CD4-positive, alpha-beta T cell treated with Interleukin-12 subunit alpha and Interleukin-12 subunit beta, for 1 hour (primary cell): ENCODE measurements at places on chromosomes 7 and 10.

DNA sequence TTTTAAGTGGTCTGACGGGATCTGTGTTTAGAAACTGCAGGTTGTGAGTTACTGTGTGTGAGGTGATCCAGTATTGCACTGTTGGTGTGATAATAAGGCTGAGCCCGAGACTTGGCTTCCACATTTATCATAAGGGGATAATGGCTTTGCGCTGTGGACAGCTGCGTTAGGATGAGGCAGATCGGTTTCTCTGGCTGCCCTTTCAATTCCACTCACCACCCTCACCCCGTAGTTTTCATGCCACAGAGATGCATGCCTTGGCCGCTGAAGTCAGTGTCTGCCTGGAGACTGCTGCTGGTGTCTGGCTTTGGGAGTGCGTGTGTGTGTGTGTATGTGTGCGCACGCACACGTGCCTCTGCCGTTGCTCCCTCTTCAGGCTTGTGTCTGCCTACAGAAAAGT, 273.0 kb downstream of the CCDC3 start:
- no peak for DNase-seq

- no peak for DNase-seq
Observed at GRCh38 chr10:26516540-26517101, 78.5 kb downstream of the APBB1IP start.

GRCh38 chr7:24871770-24872169, 108.2 kb downstream of the OSBPL3 start:
- no peak for DNase-seq

DNA sequence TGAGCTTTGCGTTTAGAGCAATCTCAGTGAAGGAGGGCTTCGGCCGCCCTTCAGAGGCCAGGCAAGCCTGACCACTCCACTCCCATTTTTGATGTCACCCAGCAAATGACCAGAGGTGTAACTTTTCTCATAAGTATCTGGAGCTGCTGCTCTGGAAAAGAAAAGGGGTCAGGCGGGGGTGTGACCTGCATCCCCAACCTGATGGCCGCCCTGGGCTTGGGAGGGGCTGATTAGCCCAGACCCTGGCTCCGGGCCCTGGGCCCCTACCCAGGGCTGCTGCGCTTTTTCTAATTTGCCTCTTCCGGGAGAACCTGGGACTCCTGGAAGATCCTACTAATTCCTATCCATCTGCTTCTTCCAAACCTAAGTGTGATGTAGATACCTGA, 9.6 kb upstream of the EBF3 start:
- DNase-seq, result no peak

GRCh38 chr10:119337796-119338432, 130.5 kb downstream of the GRK5 start:
- no peak for DNase-seq
